ENCODE measurements at places on chromosomes 12 and 14.

DNA sequence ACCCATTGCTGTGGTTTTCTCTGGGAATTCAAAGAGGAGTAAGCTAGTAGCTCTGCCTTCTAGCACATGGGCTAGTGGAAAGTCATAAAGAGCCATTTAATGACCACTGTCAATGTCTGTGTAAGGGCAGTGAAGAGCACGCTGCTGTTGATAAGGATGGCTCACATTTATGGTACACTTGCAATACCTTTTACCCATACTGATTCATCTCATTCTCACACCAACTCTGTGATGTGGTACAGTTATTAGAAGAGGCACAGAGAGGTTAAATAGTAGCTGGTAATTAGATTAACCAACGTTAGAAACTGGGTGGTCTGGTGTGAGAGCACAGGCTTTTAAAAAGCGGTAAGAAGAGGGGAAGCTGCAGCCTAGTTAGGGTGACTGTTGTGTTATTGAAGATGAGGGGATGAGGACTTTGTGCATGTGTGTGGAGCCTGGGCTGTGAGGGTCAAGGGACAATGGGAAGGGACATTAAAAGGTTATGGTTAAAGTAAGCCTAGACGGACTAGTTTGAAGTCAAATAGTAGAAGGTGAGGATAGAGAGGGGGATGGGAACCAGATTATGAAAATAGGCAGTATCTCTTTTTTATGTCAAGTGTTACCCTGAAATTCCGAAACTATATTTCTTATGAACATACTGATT lies 25.2 kb downstream of the RASSF3 start:
- peaks cover 33% of the 10 kb centered on the region for H3K4me1 ChIP-seq
- no peaks in the 10 kb centered on the region for H3K36me3 ChIP-seq
- no peak overlapping the region for H3K4me3 ChIP-seq
- no peak for DNase-seq

- H3K4me1 ChIP-seq = no peaks in the 10 kb centered on the region
- no peaks in the 10 kb centered on the region for H3K36me3 ChIP-seq
- no peak overlapping the region for H3K4me3 ChIP-seq
- no peak for DNase-seq
These were observed 148.1 kb upstream of the CCDC198 start for GRCh38 chr14:57641776-57642175.

DNA sequence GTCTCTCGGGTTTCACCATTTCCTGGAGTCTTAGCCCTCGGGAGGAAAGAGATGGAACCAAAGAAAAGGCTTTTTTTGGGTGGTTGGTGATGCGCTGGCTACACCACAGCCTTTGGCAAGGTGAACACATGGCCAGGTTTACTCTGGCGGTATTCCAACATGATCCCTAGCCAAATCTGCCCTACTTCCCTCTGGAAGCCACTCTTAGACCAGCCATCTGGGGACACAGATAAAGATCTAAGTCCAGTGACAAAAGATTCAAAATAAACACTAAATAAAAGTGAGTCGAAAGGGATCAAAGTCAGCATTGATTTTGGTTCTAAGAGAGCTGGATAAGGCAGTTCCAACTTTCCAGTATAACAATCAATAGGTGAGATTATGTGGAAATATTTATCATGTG lies 694.5 kb downstream of the VRK1 start:
- no peaks in the 10 kb centered on the region for H3K4me1 ChIP-seq
- H3K27ac ChIP-seq = no peak overlapping the region
- no peak overlapping the region for H3K4me3 ChIP-seq
- H3K36me3 ChIP-seq = no peaks in the 10 kb centered on the region
- no peak for DNase-seq
- H3K27me3 ChIP-seq = no peaks in the 10 kb centered on the region

DNA sequence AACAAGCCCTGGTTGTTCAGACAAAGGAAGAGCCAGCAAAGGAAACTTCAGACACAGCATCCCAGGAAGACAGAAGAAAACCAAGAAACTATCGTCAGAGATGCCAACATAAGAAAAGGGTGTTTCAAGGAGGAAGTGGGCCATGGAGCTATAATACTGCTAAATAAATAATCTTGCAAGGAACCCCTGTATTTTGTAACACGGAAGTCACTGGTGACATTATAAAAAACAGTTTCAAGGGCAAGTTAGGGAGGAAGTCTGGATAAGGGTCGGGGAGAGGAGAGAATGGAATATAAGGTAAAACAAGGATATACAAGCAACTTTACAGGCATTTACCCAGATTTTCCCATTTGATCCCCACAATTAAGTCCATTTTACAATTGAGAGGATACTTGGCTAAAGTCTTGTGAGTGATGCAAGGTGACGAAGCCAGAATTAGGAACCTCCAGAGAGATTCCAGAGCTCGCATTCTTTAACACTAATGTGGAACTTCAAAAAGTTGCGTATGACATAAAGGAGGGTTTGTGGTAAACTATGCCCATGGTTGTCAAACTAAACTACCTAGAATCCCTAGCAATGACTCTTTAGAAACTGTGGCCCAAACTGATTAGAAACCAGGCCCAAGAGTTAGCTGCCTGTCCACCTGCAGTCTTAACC lies 46.4 kb downstream of the PPM1H start:
- H3K36me3 ChIP-seq = no peaks in the 10 kb centered on the region
- no peak overlapping the region for H3K27ac ChIP-seq
- H3K4me1 ChIP-seq = no peaks in the 10 kb centered on the region
- no peak overlapping the region for H3K4me3 ChIP-seq

GRCh38 chr14:92470811-92471210 lies 42.8 kb upstream of the RIN3 start:
- H3K4me3 ChIP-seq = no peak overlapping the region
- H3K27ac ChIP-seq = no peak overlapping the region
- DNase-seq = no peak
- H3K27me3 ChIP-seq = no peaks in the 10 kb centered on the region

DNA sequence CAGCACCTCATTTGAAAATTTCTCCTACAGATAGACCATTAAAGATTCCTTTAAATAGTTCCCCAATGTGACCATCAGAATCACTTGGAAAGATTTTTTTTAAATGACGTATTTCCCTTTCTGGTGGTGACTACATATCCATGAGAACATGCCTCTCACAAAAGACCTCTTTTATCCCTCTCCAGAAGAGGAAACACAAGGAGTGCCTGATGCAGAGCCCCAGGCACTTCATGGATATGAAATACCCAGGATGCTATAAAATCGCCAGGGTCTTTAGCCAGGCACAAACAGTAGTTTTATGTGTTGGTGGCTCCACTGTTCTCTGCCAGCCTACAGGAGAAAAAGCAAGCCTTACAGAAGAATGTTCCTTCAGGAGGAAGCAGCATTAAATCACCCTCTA lies 97.1 kb downstream of the ETNK1 start:
- H3K27ac ChIP-seq = no peak overlapping the region
- H3K27me3 ChIP-seq = no peaks in the 10 kb centered on the region
- no peaks in the 10 kb centered on the region for H3K36me3 ChIP-seq

GRCh38 chr14:38110258-38110657 lies 97.4 kb upstream of the SSTR1 start:
- no peaks in the 10 kb centered on the region for H3K4me1 ChIP-seq
- H3K36me3 ChIP-seq = no peaks in the 10 kb centered on the region
- H3K27me3 ChIP-seq = no peaks in the 10 kb centered on the region
- no peak overlapping the region for H3K4me3 ChIP-seq

- no peaks in the 10 kb centered on the region for H3K36me3 ChIP-seq
- H3K27me3 ChIP-seq = no peaks in the 10 kb centered on the region
- peak overlapping the region; percentile 87 for H3K27ac ChIP-seq
- H3K4me3 ChIP-seq = peak overlapping the region; percentile 72
- DNase-seq = peak; percentile 72
These were observed 27.2 kb upstream of the GPR132 start for GRCh38 chr14:105092171-105093037.

- peaks cover 16% of the 10 kb centered on the region for H3K4me1 ChIP-seq
- no peaks in the 10 kb centered on the region for H3K36me3 ChIP-seq
- no peaks in the 10 kb centered on the region for H3K27me3 ChIP-seq
- DNase-seq = peak; percentile 81
- peak overlapping the region; percentile 71 for H3K4me3 ChIP-seq
These were observed 612 bp downstream of the PHC1 start for GRCh38 chr12:8914716-8915526.

- no peak for DNase-seq
- no peak overlapping the region for H3K4me3 ChIP-seq
- H3K27me3 ChIP-seq = no peaks in the 10 kb centered on the region
- no peaks in the 10 kb centered on the region for H3K36me3 ChIP-seq
- H3K27ac ChIP-seq = no peak overlapping the region
- no peaks in the 10 kb centered on the region for H3K4me1 ChIP-seq
These were observed 301.0 kb upstream of the MIS18BP1 start for GRCh38 chr14:45553981-45554380.

GRCh38 chr12:62762645-62763044 lies 172.3 kb downstream of the PPM1H start:
- no peak for DNase-seq
- peaks cover 6% of the 10 kb centered on the region for H3K4me1 ChIP-seq
- H3K27me3 ChIP-seq = no peaks in the 10 kb centered on the region
- no peaks in the 10 kb centered on the region for H3K36me3 ChIP-seq
- H3K4me3 ChIP-seq = no peak overlapping the region
- no peak overlapping the region for H3K27ac ChIP-seq

- H3K4me1 ChIP-seq = no peaks in the 10 kb centered on the region
- no peak for DNase-seq
- H3K4me3 ChIP-seq = no peak overlapping the region
- peak overlapping the region; percentile 13 for H3K27ac ChIP-seq
- no peaks in the 10 kb centered on the region for H3K27me3 ChIP-seq
These were observed 71.0 kb downstream of the ADGRD1 start for GRCh38 chr12:131024721-131025120.

GRCh38 chr12:54207539-54208294 lies 18.9 kb upstream of the SMUG1 start:
- DNase-seq = peak; percentile 84
- H3K27ac ChIP-seq = no peak overlapping the region
- H3K27me3 ChIP-seq = peaks cover 31% of the 10 kb centered on the region
- H3K4me1 ChIP-seq = no peaks in the 10 kb centered on the region
- no peak overlapping the region for H3K4me3 ChIP-seq

- DNase-seq = no peak
- no peaks in the 10 kb centered on the region for H3K36me3 ChIP-seq
- no peaks in the 10 kb centered on the region for H3K27me3 ChIP-seq
- no peaks in the 10 kb centered on the region for H3K4me1 ChIP-seq
- no peak overlapping the region for H3K4me3 ChIP-seq
These were observed 122.8 kb downstream of the VRK1 start for GRCh38 chr14:96920023-96920422.

GRCh38 chr12:78194448-78194847 lies 363.8 kb downstream of the NAV3 start:
- no peak for DNase-seq
- no peak overlapping the region for H3K27ac ChIP-seq
- no peaks in the 10 kb centered on the region for H3K27me3 ChIP-seq

GRCh38 chr12:46318037-46318436 lies 49.2 kb upstream of the SLC38A1 start:
- no peak overlapping the region for H3K4me3 ChIP-seq
- H3K4me1 ChIP-seq = peaks cover 7% of the 10 kb centered on the region
- DNase-seq = no peak
- H3K36me3 ChIP-seq = no peaks in the 10 kb centered on the region
- no peaks in the 10 kb centered on the region for H3K27me3 ChIP-seq
- H3K27ac ChIP-seq = no peak overlapping the region
